ENCODE measurements at places on chromosomes 11 and 22.

GRCh38 chr11:59769111-59769510 is 13.9 kb downstream of the STX3 start:
- DNase-seq, result no peak

GRCh38 chr11:98561252-98561651 is 459.5 kb upstream of the CNTN5 start:
- DNase-seq, result no peak

DNA sequence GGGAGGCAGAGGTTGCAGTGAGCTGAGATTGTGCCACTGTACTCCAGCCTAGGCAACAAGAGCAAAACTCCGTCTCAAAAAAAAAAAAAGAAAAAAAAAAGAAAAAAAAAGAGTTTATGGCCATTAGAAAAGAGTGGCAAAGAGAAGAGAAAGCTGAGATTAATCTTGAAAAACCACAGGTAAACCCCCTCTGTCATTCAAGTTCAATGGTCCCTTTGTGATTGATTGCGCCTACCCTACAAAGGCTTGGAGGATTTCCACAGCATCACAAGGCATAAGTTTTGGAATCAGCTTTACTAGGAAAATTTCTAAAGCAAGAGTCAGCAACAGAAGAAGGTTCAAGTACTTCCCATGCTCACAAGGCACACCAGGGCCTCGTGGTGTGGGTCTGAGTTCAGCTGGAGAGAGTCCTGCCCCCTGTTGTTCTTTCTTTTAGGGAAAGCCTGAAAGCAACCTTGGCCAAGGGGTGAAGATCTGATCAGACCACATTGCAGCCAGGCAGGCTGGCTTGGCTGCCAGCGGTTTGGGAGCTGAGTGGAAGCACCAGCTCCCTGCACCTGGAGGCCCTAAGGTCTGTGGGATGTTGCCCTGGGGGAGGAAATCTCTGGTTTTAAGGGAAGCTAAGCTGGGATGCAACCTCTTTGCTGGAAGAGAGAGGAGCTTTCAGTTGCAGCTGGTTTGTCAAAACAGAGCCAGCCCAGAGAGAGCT is 41.8 kb downstream of the SLN start:
- DNase-seq, result no peak

GRCh38 chr22:37171662-37172061 is 16.4 kb downstream of the C1QTNF6 start:
- DNase-seq, result no peak

DNA sequence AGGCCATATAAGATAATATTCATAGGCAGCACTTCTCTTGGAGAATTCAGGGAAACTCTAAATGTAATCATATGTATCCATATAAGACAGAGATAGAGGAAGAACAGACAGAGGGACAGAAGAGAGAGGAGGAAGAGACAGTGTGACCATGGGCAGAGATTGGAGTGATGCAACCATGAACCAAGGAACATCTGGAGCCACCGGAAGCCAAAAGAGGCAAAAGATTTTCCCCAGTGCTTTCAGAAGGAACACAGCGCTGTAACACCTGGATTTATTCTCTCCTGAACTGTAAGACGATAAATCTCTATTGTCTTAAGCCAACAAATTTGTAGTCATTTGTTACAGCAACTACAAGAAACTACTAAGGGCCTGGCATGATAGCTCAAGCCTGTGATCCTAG is 57.7 kb downstream of the GAB2 start:
- DNase-seq, result no peak

GRCh38 chr11:15636521-15637089 is 521.9 kb downstream of the INSC start:
- no peak for DNase-seq

DNA sequence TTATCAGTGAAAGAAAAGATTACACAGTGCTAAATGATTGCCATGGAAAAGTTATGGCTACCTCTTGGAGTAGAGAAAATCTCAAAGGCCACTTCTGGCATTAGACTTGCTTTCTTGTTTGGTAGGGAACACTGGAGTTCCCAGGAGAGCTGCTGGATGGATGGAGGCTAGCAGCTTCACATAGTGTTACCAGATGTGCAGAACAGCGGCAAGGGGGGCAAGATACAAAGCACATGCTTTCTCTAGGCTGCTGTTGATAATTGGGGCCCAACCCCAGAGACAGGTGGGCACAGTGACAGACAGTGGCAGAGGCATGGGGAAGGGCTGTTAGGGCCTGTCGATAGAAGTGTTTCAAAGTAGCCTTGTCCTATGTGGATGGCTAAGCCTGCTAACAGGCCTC is 94.9 kb downstream of the DBX1 start:
- DNase-seq, result no peak

- no peak for DNase-seq
Measured at GRCh38 chr11:122127020-122127419, 11.0 kb upstream of the BLID start.

DNA sequence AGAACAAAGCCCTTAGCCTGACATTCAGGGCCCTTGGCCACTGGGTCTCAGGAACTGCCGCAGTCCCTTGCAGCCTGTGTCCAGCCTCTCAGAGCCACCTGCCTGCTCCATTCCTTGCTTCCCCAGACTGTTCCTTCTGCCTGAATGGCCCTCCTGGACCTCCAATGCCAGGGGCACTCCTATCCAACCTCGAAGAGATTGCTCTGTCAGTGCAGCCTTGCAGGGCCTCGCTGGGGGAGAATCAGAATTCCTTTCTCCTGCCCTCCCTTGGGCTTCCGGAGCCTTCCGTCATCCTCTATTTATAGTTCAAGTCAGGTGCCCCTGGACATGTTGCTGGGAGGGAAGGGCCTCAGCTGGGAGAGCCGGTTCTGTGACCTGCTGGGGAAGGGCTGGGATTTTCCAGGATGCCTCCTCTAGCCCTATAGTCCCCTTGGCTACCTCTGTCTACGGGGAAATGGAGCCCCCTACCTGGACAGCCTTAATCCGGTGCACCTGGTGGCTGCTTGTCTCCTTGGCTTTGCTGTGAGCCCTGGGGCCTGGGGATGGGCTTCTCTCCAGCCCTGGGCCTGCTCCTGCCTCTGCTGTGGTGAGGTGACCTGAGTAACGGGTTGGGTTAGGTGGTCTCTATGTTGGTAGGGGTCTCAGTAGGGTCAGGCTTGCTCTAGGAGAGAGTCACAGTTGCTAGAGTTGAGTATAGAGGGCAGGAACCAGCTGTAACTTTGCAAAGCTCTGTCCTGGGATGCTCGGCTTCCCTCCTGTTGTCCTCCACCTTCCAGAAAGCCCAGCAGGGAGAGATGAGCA is 45.9 kb upstream of the SYT7 start:
- peak; percentile 27 for DNase-seq

DNA sequence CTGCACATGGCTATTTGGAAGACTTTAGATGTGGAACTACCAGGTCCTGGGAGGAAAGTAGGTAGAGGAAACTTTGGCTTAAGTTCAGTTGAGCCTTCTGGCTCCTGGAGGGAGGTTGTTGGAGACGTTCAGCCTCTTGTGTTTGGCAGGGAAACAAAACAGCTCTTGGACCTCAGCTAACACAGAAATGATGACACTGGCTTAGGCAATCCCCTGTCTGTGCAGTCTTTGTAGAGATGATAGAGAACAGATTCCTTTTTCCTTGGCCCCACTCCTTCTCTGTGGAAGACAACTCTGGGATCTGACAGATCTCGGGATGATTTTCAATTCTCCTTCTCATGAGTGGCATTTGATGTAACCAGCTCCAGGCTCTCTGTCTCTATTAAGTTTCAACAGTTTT is 428.5 kb downstream of the TMEM135 start:
- DNase-seq, result no peak

DNA sequence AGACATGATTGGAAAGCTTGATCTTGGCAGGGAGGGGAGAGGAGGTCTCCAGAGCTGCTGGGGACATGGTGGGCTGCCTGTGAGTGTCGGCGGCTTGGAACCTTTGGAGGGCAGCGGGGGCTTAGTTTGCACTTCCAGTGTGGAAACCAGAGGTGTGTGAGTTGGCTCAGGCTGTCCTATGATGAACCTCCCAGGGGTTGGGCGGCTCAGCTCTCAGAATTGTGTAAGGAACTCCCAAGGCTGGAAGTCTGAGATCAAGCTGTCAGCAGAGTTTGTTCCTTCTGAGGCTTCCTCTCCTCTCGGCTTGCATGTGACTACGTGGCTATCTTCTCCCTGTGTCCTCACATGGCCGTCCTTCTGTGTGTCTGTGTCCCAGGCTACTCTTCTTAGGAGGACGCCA is 87.9 kb upstream of the B3GAT1 start:
- DNase-seq, result no peak

- DNase-seq, result no peak
Measured at GRCh38 chr11:126914941-126915340, 85.6 kb downstream of the KIRREL3 start.

- no peak for DNase-seq
Measured at GRCh38 chr11:10617551-10617950, 49.1 kb upstream of the LYVE1 start.

DNA sequence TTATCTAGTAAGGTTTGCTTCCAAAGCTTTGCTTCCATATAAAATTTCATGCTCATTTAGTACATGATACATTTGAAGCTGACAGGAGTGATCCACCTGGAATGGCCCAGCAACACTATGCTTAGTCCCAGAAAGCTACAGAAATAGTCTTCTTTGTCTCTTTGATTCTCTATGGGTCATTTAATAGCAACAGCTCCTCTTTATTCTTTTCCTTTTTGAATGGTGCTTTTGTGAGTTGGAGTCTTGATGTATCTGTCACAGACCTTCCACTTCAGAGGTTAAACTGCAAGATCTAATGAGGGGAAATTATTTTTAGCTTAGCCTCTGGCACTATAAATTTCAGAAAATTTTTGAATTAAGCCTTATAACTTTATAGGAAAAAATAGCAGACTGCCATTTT is 509.5 kb downstream of the KCNA4 start:
- DNase-seq, result no peak

DNA sequence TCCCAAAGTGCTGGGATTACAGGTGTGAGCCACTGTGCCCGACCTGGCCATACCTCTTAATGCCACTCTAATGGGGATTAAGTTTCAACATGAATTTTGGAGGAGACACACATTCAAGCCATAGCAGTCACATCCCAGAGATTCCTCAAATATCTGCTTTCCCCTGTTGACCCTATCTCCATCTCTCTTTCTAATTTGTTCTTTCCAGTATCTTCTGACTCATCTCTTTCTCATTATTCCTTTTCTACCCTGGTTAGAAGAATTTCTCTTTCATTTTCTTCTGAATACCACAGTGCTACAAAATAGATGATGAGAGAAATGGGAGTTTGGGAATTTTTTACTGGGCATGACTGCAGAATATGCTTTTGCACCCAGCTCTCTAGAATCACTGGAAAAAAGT is 5.1 kb downstream of the OR10V1 start:
- no peak for DNase-seq

DNA sequence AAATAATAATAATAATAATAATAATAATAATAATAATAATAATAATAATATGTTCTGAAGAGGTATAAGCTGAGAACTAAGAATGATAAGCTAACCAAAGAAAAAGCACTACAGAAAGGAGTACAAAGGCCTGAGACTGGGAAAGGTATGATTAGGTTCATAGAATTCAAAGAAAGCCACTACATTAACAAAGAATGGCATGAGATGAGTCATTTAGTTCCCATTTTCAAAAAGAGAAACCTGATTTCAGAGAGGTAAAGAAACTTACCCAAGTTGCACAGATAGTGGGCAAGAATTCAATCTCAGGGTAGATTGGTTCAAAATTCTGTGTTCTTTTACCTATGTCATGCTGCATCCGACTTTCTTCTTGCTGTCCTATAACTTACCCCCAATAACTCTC is 350.9 kb downstream of the TTC28 start:
- no peak for DNase-seq

GRCh38 chr11:28618416-28618815 is 510.2 kb downstream of the METTL15 start:
- no peak for DNase-seq

- DNase-seq, result no peak
Measured at GRCh38 chr11:113574171-113574570, 99.0 kb upstream of the DRD2 start.

- DNase-seq, result no peak
Measured at GRCh38 chr11:76823481-76824028, 37.2 kb upstream of the ACER3 start.

DNA sequence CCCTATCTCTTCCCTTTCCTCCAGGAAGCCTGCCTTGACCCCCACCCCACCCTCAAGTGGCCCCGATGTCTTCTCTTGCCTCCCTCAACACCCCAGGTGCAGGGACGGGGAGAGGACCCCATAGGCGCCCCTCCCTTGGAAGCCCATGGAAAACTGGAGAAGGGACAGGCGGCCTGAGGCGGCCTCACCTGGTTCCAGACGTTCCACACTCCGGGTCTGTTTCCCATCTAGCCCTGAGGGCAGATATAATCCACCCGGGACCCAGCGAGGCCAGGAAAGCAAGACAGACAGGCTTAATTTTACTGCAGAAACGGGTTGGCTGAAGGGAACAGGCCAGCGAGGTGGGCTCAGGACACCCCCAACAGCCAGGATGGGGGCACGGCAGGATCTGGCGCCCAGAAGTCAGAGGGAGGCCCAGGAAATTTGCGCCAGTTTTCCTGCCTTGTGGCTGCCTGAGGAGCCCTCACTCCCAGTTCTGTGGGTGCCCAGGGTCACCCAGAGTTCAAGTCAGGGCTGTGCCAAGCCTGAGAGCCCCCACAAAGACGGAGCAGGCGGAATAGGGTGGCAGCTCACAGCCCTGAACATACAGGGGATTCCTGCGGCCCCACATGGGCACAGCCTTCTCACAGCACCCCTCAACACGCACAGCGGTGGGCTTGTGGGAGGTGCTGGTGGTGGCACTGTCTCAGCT is 3.0 kb upstream of the SIGIRR start:
- DNase-seq, result no peak

DNA sequence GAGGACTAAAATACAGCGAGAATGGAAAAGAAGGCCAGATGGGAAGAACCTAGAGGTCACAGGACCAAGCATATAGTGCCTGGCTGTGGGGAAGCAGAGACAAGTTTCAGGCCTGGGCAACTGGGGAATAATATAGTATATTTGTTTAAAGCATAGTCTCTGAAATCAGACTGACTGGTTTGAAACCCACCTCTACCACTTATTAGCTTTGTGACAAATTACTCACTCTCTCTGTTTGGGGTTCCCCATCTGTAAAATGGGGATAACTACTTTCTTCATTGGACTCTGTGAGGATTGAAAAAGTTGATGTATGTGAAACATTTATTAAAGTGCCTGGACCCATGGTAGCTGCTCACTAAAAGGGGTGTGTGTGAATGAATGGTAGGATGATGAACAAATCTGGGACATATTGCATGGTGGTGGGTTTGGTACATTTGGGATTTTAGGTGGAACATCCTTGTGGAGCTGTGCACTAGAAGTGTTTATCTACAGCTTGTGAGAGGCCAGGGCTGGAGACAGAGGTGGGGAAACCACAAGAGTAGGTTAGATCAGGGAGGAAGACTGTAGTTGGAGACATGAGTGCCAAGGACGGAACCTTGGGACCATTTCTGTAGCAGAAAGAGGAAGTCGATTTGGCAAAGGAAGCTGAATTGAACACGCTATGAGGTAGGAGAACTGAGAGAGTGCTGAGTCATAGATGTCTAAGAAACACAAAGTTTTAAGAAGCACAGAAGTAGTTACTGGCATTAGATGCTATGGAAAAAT is 52.6 kb downstream of the SWAP70 start:
- DNase-seq, result no peak

- DNase-seq, result no peak
Measured at GRCh38 chr11:74142624-74143023, 28.2 kb downstream of the C2CD3 start.

All from NCI-H2029 (cell line).